NCI-H1092 treated with DMSO at 0.1 percent for 48 hours (cell line): ENCODE measurements at places on chromosomes 11 and 22.

- DNase-seq = no peak
These were observed 97.1 kb downstream of the CD44 start for GRCh38 chr11:35235936-35236666.

DNA sequence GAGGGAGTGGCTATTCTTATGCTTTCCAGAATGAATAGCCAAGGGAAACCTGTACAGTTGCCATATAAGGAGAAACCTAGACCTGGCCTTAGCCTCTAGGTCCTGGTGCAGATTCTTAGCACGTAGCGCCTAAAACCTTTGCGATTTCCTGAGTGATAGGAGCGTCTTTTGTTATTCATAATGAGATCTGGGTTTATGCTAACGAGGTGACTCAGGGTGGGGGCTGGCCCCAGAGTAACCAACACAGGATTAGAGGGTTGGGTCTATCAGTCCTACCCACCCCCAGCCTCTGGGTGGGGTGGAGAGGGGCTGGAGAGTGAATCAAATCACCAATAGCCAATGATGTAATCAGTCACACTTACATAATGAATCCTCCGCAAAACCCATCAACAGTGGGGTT, 73.4 kb upstream of the PARVG start:
- no peak for DNase-seq

DNA sequence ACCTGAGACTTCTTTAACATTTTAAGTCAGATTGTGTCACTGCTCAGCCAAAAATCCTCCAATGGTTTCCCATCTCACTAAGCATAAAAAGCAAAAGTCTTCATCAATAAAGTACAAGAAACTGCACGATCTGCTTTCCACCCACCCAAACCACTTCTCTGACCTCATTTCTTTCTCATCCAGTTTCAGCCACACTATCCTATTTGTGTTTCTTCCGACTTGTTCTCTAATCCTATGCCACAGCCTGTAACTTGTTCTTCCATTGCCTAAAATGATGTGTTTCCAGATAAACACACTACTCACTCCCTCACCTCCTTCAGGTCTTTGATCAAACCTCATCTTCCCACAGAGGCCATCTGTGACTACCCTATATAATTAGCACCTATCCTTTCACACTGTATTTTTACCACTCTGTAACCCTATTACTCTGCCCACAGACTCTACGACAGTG, 28.4 kb downstream of the ARHGAP32 start:
- DNase-seq = no peak

GRCh38 chr11:116242006-116242405, 530.8 kb downstream of the BUD13 start:
- DNase-seq = no peak

DNA sequence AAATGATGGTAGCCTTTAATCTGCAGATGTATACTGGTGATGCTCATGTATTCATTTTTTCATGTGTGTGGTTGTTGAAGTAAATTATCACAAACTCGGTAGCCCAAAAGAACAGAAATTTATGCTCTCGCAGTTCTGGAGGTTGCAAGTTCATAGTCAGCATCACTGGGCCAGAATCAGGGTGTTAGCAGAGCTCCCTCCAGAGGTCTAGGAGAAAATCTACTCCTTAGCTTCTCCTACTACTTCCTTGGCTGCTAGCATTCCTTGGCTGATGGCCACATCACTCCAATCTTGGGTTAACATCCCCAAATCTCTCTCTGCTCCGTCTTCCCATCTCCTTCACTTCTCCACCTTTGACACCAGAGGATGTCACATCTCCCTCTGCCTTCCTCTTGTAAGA, 45.3 kb upstream of the GALNT18 start:
- DNase-seq = no peak

DNA sequence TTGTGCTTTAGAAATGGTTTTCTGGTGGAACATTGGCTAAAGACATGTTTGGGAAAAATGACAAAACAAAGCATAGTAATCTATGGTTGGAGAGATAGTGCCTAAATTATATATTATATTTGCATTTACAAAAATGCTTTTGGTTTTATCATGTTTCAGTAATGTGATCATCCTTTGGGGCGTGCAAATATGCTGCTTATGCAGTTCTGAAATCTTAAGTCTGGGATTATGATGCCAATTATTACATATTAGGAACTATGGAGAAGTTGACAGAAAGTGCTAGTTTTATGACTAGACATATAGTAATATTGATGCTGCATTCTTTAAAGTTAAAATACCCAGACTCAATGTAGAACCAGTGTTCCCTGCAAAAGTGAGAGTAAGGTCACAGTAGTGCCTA, 655.0 kb downstream of the METTL15 start:
- DNase-seq = no peak

- no peak for DNase-seq
These were observed 258.9 kb downstream of the SWAP70 start for GRCh38 chr11:9922806-9923205.

- no peak for DNase-seq
These were observed 41.1 kb downstream of the BMAL1 start for GRCh38 chr11:13318498-13319295.

GRCh38 chr22:17366830-17367229, 2.4 kb upstream of the CECR2 start:
- no peak for DNase-seq

- peak; percentile 90 for DNase-seq
These were observed 57.4 kb downstream of the CLMP start for GRCh38 chr11:123137431-123138224.

DNA sequence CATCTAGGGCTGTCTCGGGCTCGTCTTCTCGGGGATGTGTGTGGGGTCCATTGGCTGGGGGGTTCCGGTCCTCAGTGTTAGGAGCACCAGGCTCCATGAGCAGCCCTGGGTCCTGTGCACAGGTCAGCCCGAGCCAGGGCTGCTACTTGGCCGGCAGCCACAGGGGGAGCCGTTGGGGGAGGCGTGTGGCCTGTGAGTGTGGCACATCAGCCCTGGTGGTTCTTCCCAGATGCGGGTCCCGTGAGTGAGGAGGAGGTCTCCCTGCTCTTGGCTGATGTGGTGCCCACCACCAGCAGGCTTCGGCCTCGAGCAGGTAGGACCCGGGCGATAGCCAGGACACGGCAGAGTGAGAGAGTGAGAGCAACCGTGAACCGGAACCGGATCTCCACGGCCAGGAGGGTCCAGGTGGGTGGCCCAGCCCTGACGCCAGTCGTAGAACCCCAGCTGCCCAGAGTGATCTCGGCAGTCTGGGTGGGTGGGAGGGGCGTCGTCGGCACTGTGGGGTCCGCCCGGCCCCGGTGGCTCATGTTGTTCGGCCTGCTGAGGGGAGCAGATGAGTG, 18.5 kb downstream of the IRF7 start:
- no peak for DNase-seq

DNA sequence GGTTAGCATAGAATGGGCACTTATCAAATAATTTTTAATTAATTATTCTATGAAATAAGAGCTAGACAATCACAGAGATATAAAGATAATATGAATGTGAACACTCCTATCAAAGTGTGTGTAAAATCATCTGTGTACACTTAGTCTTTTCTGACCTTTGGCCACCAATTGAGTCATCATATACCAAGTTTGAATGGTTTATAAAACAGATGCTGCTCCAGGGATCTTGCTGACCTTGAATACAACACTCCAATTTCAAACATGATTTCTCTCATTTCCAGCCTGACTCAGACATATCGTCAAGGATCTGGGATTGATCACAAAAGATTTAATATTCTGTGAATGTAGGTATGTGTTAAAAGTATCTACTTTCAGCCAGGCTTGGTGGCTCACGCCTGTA, 2.9 kb upstream of the OR51V1 start:
- DNase-seq = no peak

DNA sequence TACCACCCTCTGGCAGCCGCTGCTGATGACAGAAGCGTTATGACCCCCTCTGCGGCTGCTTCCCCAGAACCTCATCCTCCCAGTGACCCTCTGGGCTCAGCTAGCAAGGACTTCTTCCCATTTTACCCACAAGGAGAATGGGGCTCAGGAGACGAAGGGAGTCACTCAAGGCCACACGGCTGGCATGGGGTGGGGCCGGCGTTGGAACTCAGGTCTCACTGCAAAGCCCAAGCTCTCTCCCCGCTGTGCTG, 16.8 kb upstream of the SUN2 start:
- no peak for DNase-seq

GRCh38 chr11:72631806-72632731, 42.2 kb downstream of the PDE2A start:
- peak; percentile 63 for DNase-seq

GRCh38 chr11:125701858-125702621, 21.4 kb upstream of the ACRV1 start:
- no peak for DNase-seq

- no peak for DNase-seq
These were observed 3.4 kb upstream of the NXPE1 start for GRCh38 chr11:114563077-114563476.

- no peak for DNase-seq
These were observed 4.9 kb downstream of the DERL3 start for GRCh38 chr22:23833911-23834317.

GRCh38 chr22:33357981-33358399, 299.8 kb upstream of the SYN3 start:
- DNase-seq = peak; percentile 70

DNA sequence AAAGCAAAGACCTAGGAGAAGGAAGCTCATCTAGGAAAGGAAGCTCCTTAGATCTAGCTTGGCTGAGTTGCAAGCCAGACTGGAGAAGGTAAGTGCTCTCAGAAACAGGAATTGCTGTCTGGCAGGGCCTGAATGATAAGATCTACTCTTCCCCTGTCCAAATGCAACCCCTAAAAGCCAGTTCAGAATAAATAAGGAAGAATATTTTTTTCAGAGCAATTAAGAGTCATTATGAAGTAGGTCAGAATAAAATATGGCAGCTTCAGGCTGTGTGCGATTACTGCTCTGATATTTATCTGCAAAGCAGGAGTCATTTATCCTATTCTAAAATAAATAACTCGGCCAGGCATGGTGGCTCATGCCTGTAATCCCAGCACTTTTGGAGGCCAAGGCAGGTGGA, 82.1 kb downstream of the PIWIL4 start:
- DNase-seq = no peak

GRCh38 chr11:69385832-69386427, 92.0 kb downstream of the MYEOV start:
- DNase-seq = no peak

DNA sequence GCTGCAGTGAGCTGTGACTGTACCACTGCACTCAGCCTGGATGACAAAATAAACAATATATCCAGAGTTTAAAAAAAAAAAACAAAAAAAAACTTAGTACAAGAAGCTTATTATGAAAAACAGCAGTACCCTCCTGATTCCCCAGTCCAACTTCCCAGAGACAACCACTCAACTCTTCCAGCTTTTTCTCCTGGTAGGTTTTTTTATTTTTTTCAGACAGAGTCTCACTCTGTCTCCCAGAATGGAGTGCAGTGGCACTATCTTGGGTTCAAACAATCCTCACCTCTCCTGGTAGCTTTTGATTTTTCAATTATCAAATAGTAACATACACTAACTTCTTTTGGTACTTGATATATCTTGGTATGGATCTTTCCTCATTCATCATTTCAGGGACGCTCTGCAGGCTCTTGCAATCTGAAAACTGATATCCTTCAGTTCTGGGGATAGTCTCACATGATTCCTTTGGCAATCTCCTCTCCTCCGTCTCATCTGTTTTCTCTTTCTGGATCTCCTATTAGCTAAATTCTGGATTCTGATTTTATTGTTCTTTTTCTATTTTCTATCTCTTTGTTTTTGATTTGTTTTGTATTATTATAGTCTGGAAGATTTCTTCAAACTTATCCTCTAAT, 44.9 kb downstream of the ALG9 start:
- no peak for DNase-seq

- peak; percentile 2 for DNase-seq
These were observed 8.7 kb upstream of the MS4A4E start for GRCh38 chr11:60251485-60252212.

- DNase-seq = no peak
These were observed 95.0 kb downstream of the SLC1A2 start for GRCh38 chr11:35324183-35324886.

- no peak for DNase-seq
These were observed 21.3 kb downstream of the STX3 start for GRCh38 chr11:59776210-59777066.

DNA sequence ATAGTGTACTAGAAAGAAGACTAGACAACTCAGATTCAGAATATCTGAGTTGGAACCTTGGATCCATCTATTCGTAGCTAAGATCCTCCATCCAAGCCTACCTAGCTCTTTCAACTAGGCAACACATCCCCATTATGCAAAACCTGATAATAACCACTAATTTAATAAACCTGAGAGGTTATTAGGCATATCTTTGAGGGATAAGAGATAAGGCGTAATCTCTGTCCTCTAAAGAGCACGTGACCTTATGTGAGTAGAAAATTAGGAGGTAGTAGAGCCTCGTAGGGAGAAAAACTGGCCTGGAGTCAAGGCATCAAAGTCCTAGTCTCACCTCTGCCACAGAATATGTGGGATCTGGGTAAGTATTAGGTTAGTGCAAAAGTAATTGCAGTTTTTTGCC, 87.8 kb downstream of the FAM168A start:
- no peak for DNase-seq

- no peak for DNase-seq
These were observed 3.7 kb downstream of the ASPHD2 start for GRCh38 chr22:26432619-26433311.

DNA sequence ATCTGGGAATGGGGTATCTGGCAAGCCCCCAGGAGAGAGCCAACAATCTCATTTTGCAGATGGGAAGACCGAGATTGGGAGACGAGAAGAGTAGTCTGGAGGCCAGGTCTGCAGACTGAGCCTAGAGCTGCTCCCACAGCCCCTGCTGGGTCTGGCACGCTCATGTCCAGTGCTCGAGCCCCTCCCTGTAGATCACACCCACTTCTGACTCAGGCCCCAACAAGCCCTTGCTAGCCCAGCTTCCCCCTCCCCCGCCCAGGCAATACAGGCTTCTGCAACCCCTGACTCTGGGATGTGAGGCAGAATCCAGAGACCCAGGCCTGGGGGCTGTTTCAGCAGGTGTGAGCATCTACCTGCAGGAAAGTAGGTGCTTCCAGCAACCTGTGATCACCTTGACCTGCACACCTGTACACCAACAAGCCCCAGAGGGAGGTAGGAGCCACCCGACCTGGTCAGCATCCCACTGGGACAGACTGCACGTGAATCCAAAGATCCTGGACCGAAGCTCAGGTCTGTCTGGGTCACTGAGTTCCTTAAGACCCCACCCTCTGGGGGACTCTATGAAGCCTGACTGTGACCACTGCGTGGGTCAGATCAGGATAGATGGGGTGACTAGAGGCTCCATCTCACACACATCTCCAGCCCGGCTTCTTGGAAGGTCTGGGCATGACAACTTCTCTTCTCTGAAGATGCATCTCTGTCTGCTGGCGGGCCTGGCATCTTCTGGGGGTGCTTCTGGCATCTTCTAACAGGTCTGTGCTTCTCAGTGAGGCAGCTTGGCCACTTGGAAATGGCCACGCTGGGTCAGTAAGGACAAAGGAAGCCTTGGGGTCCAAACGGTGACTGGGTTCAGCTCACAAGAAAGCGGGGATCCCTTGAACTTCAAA, 29.3 kb downstream of the LINC01488 start:
- DNase-seq = no peak

DNA sequence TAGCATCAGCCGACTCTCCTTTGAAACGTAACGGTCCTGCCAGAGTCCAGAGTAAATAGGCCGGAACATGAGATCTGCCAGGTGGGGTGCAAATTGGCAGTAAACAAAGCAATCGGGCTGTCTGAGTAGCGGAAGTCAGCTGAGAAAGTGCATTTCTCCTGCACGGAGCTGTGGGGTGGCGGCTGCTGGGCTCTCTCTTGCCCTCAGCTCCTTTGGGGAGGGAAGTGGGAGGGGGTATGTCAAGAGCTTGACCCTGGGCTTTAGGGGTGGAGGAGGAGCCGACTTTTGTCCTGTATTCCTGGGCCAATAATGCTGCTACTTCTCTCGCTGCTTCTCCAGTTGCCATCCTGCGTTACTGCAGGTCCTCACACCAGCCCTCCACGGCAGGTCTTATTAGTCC, 11.6 kb downstream of the GRIK4 start:
- peak; percentile 81 for DNase-seq
